ENCODE measurements at places on chromosomes 11 and 22.

GRCh38 chr11:12174477-12175143 lies 64.2 kb downstream of the MICAL2 start:
- DNase-seq = no peak

GRCh38 chr11:130727157-130728119 lies 188.8 kb downstream of the SNX19 start:
- DNase-seq = no peak

- no peak for DNase-seq
These were observed 30.3 kb upstream of the MYEOV start for GRCh38 chr11:69263736-69264052.

DNA sequence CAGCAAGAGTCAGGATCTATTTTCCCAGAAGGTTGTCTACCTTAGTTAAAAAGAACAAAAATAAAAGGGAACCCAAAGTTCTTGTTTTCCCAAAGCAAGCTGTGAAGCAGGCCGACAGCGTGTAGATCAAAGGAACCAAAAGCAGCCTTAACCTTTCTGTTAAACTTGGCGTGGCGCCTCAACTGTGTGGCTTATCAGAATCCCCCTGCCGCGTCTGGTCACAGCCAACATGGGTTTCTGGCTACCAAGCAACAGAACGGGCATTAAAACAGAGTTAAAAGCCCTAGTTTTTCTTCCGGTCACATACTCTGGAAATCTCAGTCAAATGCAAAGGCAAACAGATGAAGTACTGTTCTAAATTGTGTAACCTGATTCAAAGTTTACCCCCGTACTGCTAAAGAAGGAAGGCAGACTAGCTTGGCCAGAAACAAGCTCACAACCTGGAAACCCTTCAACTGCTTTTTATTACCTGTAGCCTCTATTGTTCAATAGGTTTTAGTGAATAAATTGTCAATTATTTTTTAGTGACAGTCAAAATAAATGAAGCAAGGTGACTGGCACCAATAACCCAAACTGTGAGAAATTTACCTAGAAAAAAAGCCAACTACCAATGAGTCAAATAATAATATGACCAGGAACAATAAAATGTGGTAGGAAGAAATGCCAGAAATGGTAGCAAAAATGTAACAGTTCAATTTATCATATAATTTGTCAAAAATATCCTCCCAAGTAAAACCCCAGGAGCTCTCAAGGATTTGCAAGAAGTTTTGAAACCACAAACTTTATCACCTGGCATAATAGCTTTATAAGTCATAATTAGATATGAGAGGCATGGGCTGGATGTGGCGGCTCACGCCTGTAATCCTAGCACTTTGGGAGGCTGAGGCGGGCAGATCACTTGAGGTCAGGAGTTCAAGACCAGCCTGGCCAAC lies 21.4 kb downstream of the CHKA start:
- DNase-seq = peak; percentile 45

GRCh38 chr11:113880971-113881370 lies 5.6 kb upstream of the USP28 start:
- DNase-seq = no peak

GRCh38 chr11:16879690-16880089 lies 134.5 kb downstream of the PLEKHA7 start:
- DNase-seq = no peak

DNA sequence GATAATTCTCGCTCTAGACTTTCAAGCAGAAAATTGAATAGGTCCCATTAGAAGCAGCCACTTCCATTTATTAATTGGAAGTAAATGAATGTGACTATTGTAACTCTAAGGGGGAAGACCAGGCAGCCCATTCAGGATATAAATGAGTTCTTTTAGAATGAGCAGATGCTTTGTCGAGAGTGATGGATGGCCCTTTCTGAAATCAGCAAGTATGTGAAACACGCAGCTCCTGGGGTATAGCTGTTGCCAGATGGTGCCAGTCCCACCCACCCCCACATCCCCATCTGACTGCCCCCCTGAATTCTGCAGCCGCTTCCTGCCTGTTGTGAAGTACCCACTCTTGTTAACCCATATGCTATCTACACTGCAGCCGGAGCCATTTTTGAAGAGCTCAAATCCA lies 3.7 kb downstream of the SLC15A3 start:
- DNase-seq = no peak

DNA sequence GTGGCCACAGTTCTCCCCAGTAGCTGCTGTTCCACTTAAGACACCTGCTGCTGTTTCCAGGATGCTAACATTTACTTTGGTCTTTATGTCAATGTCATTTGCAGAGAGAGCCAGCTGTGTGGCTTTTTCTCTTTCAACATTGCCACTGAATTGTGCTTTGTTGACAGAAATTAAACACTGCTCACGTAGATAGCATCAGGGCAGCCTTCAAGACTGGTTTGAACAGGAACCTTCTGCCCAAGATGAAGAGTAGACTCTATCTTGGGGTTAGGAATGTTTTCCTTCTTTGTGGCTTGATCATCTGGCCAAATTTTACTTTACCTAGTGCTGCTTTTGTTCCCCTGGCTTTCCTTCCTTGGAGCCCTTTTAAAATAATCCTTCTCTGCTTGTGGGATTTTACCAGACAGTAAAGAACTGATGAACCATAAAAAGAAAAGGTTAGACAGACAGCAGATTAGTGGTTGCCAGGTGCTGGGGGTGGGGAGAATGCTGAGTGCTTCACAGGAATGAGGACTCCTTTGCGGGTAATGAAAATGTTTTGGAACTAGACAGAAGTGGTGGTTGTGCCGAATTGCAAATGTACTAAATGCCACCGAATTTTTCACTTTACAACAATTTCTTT lies 22.7 kb upstream of the XBP1 start:
- DNase-seq = no peak

DNA sequence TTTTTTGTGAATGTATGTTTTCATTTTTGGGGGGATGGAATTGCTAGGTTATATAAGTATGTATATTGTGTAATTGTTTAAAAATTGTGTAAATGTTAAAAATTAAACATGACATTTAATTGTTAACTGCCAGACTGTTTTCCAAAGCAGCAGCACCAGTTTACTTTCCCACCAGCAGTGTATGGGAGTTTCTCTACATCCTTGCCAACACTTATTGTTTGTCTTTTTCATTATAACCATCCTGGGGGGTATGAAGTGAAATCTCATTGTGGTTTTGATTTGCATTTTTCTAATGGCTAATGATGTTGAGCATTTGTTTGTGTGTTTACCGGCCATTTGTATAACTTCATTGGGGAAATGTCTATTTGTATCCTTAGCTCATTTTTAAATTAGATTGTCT lies 31.7 kb upstream of the RRAS2 start:
- no peak for DNase-seq

DNA sequence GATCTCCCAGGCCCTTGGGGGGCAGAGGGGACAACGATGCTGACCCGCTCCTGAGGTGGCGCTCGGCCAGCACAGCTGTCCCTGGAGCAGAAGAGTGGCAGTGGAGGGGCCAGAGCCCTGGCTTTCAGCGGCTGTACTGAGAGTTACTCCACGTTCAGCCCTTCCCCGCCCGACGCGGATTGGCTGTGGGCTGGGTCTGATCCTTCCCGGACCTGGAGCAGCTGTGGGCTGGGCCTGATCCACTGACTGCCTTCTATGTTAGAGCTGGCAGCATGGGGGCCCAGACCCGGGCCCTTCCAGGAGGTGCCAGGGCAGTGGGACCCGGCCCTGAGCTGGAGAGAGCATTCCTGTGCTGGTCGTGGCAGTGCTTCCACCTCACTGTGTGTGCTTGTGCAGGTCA lies 27.8 kb downstream of the YWHAH start:
- no peak for DNase-seq

- DNase-seq = no peak
These were observed 36.9 kb upstream of the KRTAP5-7 start for GRCh38 chr11:71490044-71490730.
